ENCODE measurements at places on chromosomes 1 and 21.

- peak; percentile 96 for DNase-seq
Measured at GRCh38 chr21:42309753-42310213, 5.4 kb downstream of the TFF3 start.

GRCh38 chr21:45309069-45309986 is 21.6 kb upstream of the POFUT2 start:
- DNase-seq = peak; percentile 95

GRCh38 chr1:207941665-207942064 is 30.7 kb upstream of the CD34 start:
- DNase-seq = no peak

DNA sequence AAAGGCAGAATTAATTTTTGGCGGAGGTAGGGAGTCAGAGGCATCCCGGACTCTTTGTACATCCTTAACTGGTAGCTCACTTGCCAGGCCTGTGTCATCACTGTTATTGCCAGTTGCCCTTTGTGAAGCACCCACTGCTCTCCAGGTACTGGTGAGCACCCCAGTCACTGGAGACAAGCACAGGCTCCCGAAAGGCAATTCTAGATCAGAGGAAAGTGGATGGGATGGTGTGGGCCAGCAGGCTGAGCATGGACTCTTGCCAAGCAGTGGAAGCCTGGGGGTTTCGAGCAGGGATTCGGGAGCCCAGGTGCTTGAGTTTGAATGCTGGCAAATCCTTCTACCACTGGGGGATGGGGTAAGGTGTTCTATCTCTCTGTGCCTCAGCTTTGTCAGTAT is 551.1 kb downstream of the MATN1 start:
- no peak for DNase-seq

DNA sequence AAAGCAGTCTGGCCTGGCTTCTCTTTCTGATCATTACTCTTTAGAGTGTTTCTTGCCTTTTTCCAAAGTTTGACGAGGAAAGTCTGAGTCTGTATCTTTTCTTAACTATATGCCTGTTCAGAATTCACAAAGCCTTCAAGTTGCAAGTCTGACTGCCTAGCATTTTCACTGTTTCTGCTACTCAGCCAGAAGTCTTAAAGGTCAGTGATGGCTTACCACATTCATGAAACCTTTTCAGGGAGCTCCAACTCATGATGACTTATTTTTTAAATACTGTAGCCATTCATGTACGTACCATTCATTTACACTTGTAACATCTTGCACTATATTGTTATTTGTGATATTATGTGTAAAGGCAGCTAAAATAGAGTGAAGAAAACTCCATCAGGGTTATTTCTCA is 58.2 kb downstream of the TNFSF4 start:
- no peak for DNase-seq
